ENCODE measurements at places on chromosomes 6 and 20.

DNA sequence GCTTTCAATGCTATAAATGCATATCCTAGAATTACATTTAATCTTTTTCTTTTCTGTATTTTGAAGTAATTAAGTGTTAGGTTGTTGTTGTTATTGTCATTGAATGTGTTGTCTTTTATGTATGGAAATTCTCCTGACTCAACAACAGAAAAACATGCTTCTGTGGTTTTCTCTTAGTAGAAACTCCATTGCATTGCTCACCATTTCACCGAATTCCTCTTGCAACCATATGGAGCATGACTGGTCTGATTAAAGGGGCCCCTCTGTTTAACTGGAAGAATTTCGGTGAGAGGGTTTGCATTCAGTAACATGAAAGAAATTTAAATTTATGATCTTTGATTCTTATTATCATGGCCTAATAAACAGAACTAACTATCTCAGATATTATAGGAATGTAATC, 454.3 kb upstream of the JARID2 start:
- no peak for DNase-seq

DNA sequence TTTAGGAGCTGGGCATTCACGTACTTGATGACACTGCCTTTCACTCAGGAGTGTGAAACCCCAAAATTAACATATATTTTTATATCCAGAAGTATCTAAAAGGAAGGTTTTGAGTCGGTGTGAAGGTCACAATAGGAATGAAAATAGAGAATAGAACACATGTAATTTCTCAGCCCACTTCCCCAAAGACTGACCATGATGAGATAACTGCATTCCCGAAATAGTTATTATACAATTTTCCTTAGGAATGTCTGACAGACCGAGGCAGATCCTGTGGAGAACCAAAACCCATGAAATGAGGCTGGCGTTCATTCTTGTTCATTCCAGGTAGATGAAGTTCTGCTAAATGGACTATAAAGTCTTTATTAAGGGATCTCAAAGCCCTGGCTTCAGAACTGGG, 10.3 kb downstream of the NSFL1C start:
- DNase-seq = no peak

DNA sequence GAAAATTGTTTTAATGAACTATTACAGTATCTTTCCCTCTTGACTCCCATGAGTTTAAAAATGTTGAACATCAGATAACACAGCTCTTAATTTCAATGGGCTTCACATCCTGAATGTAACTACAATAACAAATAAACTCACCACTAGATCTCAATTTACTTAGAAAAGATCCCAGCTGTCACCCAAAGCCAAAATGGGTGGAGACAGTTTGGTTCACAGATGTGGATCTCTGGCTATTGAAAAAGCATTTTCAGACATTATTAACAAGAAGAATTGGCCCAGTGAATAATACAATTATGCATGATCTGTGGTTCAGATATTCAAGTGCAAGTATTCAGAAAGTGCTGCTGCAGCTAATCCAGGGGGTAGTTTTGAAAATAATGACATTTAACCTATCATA, 184.7 kb upstream of the RALGAPA2 start:
- DNase-seq = no peak

DNA sequence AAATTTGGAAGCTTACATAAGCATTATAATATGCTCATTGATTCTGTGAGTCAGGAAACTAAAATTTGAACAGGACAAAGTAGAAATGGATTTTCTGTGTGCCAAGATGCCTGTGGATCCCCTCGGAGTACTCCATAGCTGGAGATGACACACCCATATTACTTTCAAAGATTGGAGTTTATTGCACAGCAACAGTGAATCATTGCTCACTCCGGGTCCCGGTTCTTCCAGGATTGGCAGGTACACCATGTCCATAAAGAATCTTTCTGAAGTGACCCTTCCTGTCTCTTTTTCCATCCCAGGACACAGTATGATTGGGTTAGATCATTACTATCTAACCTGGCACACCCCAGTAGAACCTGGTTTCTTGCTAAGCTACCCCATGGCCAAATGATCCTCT, 2.7 kb upstream of the BTN2A2 start:
- DNase-seq = no peak

GRCh38 chr6:166659581-166659980, 32.5 kb upstream of the RPS6KA2 start:
- no peak for DNase-seq

DNA sequence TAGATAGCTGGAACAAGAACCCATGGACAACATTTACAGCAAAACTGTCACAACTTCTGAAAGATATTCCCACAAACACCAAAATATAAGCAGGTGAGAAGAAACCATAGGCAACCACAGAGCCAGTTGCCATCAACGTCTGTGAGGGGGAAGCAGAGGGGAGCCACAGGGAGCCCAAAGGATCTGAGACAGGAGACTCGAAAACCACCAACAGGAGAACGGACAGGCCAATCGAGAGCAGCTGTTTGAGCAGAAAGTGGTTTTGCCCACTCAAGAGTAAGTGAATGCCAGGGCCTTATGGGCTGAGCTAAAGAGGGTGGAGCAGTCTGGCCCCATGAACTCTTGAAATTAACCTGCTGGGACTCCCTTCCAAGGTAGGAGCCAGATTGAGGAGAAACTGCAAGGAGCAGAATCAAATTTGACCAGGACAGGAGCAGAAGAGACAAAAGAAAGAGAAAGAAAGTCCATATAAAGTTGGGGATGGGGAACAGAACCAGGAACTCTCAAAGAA, 195.4 kb downstream of the ANKRD60 start:
- no peak for DNase-seq

DNA sequence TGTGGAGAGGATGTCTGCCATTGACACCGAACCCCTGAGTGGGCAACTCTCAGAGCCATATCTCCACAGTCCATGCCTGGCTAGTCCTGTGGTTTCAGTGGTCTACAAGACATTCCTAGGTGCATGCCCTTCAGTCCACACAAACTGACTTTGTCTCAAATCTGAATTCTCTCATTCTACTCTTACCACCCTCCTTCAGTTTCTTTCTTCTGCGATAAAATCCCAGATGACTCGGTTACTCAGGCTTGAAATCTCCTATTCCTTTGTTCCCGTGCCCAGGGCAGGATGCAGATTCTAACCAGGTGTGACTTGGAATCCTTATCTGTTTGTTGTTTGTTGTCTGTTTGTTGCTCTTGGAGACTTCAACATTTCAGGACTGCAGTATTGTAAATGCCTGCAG, 9.3 kb downstream of the CDS2 start:
- DNase-seq = no peak

DNA sequence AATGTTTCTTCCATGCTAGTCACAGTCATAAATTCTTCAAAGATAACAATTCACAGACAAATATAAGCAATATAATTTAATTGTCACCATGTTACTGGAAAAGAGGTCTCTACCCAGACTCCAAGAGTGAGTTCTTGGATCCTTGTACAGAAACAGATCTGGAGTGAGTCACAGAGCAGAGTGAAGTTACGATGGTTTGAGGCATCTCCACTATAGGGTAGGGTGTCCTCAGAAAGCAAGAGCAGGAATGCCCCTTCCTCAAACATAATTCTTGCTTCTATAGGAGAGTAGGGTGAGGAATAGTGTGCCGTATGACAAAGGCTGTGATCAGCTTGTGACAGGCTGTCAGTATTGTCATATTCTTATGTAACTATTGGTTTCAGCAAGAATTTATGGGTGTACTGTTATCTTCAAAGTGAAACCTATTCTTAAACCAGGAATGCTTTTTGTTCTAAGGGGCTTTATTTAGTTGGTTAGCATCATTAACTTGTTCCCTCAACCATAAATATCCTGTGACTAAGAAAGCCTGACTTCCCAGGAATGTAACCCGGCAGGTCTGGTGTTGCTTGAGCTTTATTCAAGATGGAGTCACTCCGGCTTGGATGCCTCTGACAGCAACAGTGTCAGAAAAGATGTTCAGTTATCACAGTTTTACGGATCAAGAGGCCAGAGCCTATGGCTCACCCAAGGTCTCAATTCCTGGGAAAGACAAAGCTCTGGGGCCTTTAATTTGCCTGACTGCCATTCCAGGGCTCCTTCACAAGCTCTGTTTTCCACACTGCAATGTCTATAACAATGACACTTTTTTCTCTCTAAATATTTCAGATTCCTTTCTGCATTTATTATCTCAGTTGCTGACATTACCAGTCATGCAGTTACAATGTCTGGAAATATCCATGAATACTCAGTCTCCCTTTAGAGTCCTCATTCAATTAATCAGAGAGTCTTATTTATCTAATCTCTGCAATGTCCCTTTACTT, 298.6 kb downstream of the C6orf118 start:
- no peak for DNase-seq

GRCh38 chr6:20952699-20953474, 418.6 kb downstream of the CDKAL1 start:
- DNase-seq = no peak

DNA sequence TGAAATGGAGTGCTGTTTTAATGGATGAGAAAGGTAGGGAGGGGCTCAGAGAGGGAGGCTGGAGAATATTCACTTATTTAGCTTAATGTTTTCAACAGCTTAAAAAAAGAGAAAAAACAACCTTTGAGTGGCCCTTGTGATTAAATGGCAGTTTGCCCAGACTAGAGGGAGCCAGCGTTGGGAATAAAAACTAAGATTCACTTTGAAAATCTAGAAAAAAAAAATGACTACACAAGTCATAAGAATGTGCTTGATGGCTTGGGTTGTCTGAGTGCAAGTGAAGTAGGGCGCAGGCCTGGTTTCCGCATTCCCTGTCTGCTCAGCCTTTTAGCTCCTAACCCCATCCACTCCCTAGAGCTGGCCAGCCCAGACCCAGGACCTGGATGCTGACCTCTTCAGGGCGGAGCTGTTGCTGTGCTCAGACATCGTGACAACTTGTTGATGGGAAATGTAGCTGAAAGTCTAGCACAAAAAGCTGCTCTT, 28.9 kb downstream of the UTRN start:
- DNase-seq = no peak
